Activated T-cell treated with anti-CD3 and anti-CD28 coated beads for 48 hours (primary cell): ENCODE measurements at places on chromosomes 13 and 19.

DNA sequence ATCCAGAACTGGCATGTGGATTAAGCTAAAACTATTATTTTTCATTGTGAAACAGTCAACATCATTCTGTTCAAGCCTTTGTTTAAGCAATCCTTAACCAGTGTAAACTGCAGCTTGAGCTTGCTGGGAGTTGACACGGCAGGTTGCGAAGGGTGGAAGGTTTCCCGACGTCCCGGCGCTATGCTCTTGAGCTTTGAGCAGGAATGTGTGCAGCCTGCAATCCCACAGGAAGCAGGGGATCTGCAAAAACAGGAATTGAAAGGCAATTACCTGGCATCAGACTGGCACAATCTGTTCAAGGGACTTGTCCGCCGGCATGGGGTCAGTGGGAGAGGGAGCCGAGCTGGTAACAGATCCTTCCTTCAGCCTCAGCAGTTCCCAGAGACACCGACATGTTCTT lies 586.7 kb upstream of the SGCG start:
- DNase-seq = no peak

DNA sequence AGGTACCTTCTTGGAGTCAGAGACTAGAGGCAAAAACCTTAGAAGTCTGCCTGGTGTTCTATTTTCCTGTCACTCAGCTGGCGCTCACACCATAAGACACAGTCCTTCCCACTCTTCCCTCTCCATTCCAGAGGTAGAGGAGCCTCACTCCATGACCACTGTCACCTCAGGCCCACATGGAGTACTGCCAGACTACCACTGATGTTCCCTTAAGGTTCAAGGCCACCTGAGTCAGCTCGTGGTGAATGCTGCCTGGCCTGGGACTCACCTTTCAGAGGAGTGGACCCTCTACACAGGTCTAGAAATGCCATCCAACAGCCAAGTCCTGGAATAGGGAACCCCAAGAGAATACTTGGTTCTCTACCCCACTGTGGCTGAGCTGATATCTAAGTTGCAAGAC lies 29.9 kb downstream of the RGCC start:
- no peak for DNase-seq

GRCh38 chr13:113320226-113320875 lies 23.3 kb downstream of the LAMP1 start:
- no peak for DNase-seq

DNA sequence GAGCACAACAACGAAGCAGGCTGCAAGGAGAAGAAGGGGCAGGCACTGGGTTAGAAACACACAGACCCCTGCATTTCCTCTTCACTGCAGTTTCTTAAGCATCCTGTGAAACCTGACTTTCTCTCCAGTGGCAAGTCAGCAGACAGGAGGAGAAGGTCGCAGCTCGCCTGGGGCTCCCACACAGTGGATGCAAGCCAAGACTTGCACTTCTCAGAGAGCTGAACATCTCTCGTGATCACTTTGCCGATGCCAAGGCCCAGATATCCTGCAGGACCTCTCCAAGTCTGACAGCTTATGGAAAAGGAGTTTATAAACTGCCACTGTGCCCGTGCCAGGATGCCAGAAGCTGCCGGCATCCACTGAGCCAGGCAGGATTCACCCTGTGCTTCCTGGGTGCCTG lies 18.4 kb downstream of the TMEM272 start:
- no peak for DNase-seq

DNA sequence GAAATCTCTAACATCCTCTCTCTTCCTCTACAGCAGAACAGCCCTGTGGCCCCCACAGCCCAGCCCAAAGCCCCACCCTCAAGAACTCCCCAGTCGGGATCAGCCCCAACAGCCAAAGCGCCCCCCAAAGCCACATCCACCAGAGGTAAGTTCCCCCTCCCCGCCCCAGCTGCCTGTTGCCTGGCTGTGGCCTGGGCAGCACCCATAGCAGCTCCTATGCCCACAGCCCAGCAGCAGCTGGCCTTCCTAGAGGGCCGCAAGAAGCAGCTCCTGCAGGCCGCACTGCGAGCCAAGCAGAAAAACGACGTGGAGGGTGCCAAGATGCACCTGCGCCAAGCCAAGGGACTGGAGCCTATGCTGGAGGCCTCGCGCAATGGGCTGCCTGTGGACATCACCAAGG lies 14.5 kb downstream of the CC2D1A start:
- no peak for DNase-seq

- no peak for DNase-seq
These were observed 13.7 kb downstream of the GAS6 start for GRCh38 chr13:113849981-113850721.

- no peak for DNase-seq
These were observed at the start of the genes PEG3 and ZIM2 for GRCh38 chr19:56840451-56841192. Gene PEG3 (minus strand): TSS chr19:56840726. CDS start chr19:56824655, 16,071 bp downstream. Gene ZIM2 (minus strand): TSS chr19:56840726. CDS start chr19:56824277, 16,449 bp downstream.

DNA sequence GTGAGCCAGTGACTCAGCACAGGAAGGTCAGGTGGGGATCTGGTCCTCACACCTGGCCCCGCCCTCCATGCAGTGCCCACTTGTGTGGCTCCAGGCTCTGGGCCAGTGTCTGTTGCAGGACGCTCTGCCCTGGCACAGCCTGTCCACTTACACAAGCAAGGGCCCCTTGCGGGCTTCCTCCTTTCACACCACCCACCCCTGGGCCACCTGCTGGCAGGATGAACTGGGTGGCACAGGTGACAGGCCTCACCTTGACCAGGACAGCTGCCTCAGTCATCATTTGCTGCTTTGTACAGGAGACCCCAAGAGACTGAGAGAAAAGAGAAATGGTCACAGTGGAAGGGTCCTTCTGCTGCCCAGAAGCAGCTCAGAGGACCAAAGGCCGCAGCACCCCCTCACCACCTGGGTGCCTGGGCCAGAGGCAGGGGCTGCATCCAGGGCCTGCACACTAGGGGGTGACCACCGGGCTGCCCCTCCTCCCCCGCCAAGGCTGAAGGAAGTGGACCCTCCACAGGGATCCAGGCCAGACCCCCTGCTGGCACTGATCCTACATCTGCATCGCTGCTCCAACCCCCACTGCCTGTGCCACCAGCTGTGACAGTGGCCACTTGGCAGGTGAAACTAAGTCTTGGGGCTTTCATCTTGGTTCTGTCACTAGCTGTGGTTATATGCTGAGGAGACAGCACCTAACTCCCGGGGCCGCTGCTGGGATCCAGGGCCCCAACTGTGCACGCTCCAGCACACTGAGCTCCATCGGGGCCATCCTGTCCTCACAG lies 110.3 kb downstream of the TUBA3C start:
- no peak for DNase-seq

- no peak for DNase-seq
These were observed 11.1 kb downstream of the ZNF473 start for GRCh38 chr19:50036908-50037307.

- no peak for DNase-seq
These were observed 1.5 kb downstream of the MYPOP start for GRCh38 chr19:45900738-45901431.

GRCh38 chr13:78602561-78603239 lies 652 bp downstream of the POU4F1 start:
- DNase-seq = no peak

- DNase-seq = no peak
These were observed 10.4 kb downstream of the EXOSC8 start for GRCh38 chr13:37011002-37011401.

GRCh38 chr19:16062789-16063188 lies 13.5 kb upstream of the TPM4 start:
- DNase-seq = peak; percentile 63

- no peak for DNase-seq
These were observed 880.6 kb downstream of the UQCRFS1 start for GRCh38 chr19:28332351-28332750.

- DNase-seq = no peak
These were observed 82.2 kb upstream of the USP29 start for GRCh38 chr19:57037556-57037955.

DNA sequence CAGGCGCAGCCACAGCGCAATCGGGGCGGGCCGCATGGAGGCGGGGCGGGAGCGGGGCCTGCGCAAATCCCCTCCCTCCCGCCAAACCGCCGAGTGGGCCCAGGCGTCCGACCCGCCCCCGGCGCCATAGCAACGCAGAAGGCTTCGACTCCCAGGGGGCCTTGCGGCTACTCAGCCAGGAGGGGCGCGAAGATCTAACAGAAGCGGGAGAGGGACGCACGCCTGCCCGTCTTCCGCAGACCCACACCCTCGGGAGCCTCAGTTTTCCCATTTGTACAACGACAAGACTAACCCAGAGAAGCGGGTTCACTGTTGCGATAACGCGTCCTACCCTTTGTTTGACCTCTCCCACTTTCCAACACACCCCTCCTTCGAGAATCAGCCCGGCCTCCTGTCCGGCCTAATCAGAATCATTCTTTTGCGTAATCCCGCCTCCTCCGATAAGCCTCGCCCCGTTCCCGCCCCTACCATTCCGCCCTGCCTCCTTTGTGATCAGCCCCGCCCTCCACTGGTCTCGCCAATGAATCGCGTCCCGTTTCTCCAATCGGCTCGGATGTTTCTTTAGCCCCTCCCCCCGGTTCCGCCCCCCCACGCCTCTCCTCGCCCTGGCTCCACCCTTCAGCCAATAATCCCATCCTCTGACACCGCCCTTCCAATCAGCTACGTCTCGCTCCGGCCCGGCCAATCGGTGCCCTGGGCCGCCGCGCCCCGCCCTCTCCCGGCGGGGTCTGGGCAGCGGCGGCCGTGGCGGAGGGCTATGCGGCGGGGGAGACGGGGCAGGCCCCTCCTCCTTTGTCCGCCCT lies at the start of gene PCSK4:
Gene PCSK4 (minus strand): TSS at position 40 of the 803 bp plus-strand sequence. CDS start 4 bp downstream, at position 36.
- DNase-seq = peak; percentile 96

DNA sequence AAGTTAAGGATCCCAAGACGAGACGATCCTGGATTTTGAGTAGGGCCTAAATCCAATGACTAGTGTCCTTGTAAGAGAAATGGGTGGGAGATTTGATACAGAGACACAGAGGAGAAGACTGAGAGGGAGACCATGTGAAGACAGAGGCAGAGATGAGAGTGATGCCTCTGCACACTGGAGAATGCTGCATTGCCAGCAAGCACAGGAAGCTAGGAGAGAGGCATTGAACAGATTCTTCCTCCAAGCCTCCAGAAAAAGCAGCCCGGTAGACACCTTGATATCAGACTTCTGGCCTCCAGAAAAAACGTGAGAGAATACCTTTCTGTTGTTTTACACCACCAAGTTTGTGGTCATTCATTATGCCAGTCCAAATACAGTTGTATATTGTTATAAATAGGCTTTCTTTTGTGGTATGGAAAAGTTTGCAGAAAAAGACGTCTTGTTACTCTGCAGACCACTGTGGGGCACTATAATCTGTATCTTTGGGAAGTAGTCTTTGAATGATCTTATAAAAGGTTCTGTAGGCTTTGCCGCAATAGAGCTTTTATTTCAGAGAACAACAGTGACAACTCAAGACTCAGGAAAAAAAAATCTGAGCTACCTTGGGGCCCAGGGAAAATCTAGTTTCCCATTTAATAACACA lies 17.9 kb upstream of the RFC3 start:
- DNase-seq = no peak

DNA sequence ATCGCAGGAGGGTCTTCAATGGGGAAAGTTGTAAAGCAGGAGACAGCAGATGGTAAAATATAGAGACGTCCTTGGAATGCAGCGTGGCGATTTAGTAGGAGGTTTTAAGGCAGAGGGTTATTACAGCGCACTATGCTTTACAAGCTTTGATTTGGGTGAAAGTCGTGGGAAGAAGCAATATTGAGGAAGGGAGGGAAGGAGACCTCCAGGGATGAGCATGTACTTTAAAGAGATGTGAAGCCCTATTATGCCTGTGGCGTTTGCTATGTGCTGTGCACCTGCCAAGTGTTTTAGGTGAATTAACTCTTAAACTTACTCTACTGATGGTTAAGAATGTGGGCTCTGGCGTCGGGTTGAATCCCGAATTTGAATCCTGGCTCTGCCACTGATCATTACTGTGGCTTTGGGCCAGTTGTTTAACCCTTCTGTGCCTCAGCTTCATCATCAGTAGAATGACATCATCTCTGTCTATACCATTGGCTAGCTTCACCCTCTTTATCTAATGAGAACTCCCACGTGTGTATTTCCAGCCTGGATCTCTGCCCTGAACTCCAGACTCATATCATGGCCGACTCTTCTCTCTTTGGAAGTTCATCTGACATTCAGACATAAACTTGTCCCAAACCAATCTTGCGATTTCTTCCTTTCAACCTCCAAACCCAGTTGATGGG lies 583 bp downstream of the CCDC61 start:
- DNase-seq = no peak

- DNase-seq = no peak
These were observed 185.3 kb upstream of the IPO5 start for GRCh38 chr13:97768134-97768533.

- DNase-seq = no peak
These were observed 622 bp upstream of the RBM42 start for GRCh38 chr19:35628264-35628564.

- DNase-seq = no peak
These were observed 10.2 kb downstream of the RASL11A start for GRCh38 chr13:27280841-27281240.

- no peak for DNase-seq
These were observed 11.9 kb downstream of the UNC13A start for GRCh38 chr19:17676295-17676694.

GRCh38 chr13:46213242-46213641 lies 1.5 kb downstream of the LRRC63 start:
- DNase-seq = no peak

- no peak for DNase-seq
These were observed 50.4 kb upstream of the CALM3 start for GRCh38 chr19:46550684-46551083.

DNA sequence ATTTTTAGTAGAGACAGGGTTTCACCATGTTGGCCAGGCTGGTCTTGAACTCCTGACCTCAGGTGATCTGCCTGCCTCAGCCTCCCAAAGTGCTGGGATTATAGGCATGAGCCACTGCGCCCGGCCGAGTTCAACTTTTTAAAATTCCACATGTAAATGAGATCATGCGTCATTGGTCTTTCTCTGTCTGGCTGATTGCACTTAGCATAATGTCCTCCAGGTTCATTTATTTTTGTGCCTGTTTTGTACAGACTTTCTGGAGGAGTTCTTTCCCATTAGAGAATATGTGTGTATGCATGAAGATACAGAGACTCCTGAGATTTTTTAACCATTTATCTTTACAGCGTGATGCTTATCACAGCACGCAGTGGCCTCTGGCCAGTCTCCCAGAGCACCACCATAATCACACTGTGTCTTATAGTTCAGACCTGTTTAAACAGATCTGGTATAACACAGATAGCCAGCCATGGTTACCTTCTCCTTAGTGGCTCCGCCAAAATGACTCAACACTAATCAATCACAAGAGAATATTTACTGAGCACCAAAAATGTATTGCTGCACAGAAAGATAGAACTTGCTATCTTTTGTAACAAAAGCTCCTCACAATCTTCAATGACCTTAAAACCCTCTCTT lies 11.4 kb upstream of the STARD13 start:
- no peak for DNase-seq

- DNase-seq = no peak
These were observed 1037.0 kb upstream of the SPRY2 start for GRCh38 chr13:81377921-81378320.

DNA sequence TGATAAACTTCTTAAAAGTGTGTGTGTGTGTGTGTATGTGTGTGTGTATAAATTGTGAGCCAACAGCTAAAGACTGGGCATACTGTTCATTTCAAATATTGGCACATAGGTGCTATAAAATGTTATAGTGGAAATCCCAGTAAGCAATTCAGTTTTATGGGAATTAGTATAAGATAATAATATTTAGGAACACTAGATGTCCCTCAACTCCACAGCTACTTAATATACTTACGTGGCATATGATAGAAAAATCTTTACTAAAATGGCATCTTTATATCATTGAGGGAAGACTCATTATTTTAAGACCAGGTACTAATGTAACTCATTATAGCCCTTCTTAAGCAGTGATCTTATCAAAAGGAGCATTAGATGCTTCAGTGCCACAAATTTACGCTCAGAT lies 266.2 kb downstream of the MAB21L1 start:
- DNase-seq = no peak

GRCh38 chr19:480016-480855 lies 16.1 kb upstream of the MADCAM1 start:
- peak; percentile 33 for DNase-seq

GRCh38 chr19:29819986-29820385 lies 8.2 kb downstream of the CCNE1 start:
- DNase-seq = no peak
